GM20000 (cell line): ENCODE measurements at places on chromosomes 1 and 21.

- no peak for DNase-seq
Observed at GRCh38 chr1:184408580-184408979, 21.8 kb downstream of the C1orf21 start.

DNA sequence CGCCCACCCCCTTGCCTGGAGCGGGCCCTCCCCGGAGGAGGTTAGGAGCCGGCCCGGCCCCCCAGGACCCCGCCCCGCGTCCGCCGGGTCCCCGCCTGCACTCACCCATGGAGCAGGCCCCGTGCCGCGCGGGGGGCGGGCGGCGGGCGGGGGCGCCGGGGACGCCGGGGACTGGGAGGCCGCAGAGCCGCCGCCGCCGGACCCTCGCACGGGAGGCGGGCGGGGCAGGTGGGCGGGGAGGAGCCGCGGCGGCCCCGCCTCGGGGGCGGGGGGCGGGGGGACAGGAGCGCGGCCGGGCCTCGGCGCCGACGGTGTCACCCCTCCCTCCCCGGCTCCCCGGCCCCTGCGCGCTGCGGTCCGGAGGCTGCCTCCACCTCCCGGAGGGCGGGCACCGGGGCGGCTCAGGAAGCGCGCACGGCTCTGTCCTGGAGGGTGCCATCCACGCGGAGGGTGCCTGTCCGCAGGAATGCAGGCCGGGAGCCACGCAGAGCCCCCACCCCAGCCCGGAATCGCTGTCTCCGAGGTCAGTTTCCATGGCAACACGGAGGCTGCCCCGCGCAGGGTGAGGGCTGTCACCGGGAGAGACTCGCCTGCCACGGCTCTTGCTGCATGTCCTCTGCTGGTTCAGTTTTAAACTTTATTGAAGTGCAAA lies 5.9 kb upstream of the PLEKHG5 start:
- DNase-seq: peak; percentile 73

DNA sequence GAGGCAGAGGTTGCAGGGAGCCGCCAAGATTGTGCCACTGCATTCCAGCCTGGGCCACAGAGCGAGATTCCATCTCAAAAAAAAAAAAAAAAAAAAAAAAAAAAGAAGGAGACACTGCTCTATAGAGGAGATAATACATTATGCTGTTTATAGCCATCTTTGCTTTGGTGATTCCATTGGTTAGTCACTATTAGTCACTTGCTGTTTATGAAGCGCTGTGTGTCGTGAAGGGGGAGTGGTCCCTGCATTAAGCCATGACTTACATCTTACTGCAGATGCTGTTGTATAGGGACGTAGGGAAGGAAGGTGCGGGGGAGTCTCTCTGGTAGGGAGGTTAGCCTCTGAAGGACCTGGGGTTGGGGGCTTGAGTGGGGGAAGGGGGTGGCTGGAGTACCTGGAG lies 48.3 kb downstream of the HUNK start:
- no peak for DNase-seq

GRCh38 chr1:243731301-243731891 lies 118.6 kb downstream of the AKT3 start:
- no peak for DNase-seq

GRCh38 chr1:160124705-160125478 lies 9.3 kb downstream of the ATP1A2 start:
- no peak for DNase-seq

DNA sequence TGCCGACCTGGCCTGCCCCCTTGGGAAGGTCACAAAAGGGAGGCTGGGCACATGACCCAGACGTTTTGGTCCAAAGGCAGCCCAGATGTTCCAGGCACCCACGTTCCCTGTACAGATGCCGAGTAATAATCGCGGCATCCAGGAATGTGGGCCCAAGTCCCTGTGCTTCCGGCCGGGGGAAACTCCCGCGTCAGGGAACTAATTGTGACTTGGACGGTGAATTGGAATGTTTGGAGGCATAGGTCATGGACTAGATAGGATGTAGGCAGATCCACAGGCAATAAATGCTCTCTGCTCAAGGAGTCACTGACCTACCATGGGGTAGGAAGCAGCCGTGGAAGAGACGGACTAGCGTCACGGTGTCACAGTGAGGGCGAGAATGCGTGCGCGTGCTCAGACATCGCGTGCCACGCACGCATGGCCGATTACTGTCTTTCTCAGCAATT lies 178.4 kb downstream of the DUSP10 start:
- no peak for DNase-seq

- no peak for DNase-seq
Observed at GRCh38 chr1:31483012-31483946, 70.3 kb downstream of the SERINC2 start.

DNA sequence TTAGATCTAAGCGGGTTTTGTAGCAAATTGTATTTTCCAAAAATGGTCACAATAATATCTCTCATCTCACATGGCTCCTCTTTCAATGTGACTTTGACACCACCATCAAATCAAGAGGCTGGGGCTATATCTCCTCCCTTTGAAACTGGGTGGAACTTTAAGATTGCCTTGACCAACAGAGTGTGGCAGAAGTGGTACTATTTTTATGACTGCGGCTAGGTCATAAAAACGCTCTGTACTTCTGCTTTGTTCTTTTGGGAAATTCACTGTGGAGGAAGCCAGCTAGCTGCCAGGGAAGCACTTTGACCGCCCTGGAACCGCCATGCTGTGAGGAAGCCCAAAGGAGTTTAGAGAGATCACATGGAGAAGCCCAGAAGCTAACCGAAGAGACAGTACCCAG lies 50.7 kb upstream of the ACOT11 start:
- no peak for DNase-seq

GRCh38 chr1:146035048-146035423 lies 13.5 kb upstream of the HJV start:
- no peak for DNase-seq

- DNase-seq: no peak
Observed at GRCh38 chr1:34129630-34130029, 35.4 kb downstream of the CSMD2 start.

GRCh38 chr1:190212450-190212849 lies 265.2 kb downstream of the BRINP3 start:
- no peak for DNase-seq

DNA sequence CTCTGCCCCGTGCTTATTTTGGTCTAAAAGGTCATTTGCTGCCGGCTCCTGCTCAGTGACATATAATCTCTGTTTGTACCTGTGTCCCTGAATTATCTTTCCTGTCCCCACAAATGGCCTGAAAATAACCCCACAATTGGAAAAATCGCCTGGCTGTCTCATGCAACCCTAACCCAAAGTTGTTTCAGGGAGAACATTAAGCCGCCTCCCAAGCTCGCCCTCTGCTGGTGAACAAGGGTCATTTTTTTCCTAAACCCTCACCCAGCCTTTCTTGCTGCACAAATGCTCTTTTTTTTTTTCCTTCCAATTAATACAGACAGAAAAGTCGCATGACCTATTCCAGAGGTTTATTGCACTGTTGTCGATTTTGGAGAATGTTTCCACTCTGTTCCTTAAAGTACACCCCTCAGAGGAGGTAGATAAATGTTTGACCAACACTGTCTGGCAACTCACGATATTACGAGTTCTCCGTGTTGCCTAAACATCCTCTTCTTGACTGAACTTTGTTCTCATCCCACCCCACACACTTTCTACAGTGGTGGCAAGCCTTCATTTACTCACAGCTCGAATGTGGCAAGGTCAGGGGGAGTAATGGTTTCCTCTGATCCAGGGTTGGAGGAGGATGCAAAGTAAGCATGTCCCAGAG lies 148.7 kb downstream of the ZZZ3 start:
- peak; percentile 80 for DNase-seq
